ENCODE measurements at places on chromosomes 2 and 18.

DNA sequence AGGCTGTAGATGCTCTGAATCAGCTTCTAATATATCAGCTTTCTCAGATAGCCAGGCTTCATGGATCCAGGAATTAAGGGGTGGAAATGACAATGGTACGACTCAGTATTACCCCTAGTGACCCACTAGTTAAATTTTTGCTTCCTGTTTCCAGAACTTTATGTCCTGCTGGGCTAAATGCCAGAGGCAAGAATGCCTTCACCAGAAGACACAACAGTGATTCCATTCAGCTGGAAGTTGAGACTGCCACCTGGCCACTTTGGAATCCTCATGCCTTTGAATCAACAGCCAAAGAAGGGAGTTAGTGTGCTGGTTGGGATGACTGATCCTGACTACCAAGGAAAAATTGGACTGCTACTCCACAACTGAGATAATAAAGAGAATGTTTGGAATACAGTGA, 239.1 kb downstream of the ASXL3 start:
- DNase-seq = no peak

DNA sequence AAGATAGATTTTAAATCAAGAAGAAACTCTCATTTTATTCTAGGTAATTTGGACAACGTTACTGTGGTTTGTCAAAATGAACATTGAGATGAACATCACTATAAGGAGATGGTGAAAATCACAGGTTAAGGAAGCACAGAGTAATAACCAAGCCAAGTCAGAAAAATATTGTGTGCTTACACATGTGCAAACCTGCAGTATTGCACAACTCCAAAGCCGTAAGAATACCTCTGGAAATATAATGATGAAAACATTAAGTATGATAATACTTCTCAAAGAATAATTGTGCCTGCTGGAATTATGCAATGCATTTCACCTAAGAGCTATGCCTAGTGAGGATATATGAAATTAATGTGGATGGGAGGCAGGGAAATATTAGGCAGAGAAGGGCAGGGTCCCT, 21.1 kb upstream of the GALNT5 start:
- no peak for DNase-seq

DNA sequence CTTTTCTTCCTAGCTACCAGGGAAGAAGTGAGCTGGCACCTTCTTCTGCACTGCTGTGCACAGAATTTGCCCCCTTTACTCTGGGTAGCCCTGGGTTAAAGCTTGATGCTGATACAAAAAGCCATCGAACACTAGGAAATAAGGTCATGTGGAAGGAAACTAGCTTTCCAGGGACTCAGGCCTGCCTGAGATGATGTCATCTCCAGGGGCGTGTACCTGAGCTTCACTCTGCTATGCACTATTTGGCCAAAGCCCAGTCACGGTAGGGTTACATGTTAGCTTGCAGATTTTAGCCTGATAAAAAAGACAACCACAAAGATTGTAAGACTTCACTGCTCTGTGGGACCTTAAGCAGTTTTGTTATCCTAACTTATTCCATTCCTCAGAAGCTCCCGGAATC, 20.4 kb downstream of the EDAR start:
- no peak for DNase-seq

DNA sequence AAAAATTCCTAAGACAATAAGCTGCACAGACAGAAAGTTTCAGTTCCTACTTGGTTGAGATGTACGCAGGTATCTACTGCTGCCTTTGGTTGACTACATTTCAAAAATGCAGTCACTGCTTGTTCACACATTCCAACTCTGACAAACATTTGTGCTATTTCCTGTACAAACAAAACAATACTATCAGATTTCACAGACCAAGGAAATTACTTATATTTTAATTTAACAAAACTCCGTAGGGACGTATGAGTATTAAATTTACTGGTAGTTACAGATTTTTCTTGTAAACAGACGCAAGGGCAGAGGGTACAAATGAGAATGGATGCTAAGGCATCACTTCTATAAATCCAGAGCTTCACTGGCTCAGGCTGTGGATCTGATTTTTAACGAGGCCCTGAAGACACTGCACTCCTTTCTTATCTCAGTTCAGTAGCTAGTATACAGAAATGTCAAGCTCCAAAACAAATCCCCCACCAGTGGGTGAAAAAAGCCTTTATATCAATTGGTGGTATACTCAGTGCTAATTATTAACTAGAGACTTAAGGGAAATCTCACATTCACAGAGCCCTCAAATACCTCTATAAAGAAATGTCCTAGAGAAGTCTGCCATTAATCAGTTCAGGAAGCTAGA, 31.7 kb upstream of the TTC32 start:
- no peak for DNase-seq

DNA sequence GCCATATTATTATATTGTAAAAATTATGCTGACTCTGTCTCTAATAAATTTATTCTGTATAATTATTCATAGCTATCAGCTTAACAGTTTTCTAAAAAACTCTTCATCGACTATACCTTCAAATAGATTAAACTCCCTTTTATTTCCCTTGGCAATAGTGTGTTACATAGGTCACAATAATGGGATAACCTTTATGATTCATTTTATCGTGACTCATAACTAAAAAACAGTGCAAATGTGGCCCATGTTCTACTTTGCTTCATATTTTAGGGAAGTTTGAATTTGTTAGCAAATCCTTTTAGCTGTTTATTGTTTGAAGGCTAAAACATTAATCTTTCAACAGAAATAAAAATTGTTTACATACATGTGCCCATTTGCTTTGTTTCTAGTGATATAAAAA, 783.2 kb upstream of the CDH2 start:
- no peak for DNase-seq

DNA sequence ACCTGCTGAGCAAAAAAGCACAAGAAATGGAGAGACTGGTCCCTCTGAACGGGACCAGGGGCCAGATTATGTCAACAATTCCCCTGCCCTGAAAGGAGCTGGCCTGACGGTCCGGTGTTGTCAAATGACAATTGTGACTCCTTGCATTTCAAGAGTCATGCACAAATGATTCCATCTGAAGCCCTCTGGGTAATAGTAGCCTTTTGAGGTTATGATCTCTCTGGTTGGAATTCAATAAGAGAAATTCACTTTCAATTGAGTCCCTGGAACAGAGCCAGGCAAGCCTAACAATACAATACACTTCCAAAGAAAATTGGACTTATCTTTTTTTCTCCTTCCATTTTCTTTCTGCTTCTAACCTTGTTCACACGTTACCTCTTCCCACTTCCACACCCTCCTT, 116.9 kb downstream of the C1D start:
- DNase-seq = no peak

DNA sequence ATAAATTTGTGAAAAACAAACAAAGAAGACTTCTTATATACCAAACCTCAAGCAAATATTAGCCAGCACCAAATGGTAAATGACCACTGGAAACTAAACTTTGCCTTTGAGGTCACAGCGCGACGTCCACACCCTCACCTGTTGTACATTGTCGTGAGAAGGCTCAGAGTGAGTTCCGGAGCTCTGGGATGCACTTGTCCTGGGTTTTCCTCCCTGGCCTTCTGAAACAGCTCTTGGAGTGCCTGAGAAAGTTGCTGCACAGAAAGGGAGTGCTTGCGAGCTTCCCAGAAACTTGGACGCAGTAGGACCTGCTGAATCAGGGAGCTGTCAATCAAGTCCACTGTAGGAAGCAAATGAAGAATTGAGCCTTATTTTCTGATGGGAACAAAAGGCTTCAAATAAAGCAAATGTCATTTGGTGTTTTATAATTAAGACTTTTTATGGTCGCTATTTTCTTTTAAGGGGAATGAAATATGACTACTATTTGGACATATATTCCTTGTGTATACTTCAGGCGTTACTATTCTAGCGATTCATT, 11.0 kb downstream of the DYTN start:
- DNase-seq = no peak

GRCh38 chr2:234147335-234147861, 96.9 kb downstream of the SPP2 start:
- no peak for DNase-seq

- DNase-seq = no peak
These were observed 452.7 kb downstream of the TGIF1 start for GRCh38 chr18:3902676-3903075.

DNA sequence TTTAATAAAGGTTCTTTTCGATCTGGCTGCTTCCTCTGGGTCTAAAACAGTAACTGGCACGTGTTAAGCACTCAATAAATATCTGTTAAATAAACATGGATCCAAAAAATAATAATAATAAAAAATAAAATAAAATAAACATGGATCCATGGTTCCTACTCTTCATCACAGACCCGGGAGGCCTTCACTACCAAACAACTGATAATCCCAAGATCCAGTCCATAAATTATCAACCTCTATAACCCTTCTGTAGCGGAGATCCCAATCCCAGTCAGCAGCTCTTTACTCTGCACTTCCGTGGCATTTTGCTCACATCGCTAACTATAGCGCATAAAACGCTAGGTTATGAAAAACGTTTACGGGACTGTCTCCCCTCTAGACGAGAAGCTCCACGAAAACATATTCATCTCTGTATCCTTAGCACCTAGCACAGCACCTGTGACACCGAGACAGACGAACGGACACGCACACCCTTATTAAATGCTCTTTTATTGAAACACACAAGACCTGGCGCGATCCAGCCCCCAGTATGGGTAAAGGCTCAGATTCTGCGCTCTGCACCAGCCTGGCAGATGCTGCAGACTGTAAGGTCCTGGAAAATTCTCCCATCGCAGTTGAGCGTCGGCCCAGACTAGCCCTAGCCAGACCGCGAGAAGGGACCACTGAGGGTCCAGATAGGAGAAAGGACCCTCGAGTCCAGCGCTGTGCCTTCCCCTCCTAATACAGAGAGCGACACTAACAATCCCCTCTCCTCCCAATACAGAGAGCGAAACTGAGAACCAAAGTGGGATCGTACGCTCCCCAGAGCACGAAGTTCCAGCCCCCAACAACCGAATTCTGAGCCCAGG, 770 bp downstream of the NBAS start:
- DNase-seq = no peak

DNA sequence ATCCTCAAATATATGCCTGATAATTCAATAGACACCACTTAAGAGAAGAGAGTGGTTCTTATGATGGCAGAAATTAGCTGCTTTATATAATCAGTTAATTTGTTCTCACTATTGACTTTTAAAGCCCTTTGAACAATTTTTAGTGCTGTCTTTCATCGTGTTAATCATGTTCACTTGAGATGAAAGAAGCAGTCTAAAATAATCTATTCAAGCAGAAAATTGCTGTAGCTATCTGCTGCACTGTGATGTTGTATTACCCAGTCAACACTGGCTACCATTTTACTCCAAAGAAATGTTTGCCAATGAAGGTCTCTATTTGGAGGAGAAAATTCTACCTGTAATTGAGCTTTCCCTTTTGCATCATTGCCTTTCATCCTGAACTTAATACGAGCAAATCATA, 459.8 kb upstream of the FSIP2 start:
- no peak for DNase-seq

DNA sequence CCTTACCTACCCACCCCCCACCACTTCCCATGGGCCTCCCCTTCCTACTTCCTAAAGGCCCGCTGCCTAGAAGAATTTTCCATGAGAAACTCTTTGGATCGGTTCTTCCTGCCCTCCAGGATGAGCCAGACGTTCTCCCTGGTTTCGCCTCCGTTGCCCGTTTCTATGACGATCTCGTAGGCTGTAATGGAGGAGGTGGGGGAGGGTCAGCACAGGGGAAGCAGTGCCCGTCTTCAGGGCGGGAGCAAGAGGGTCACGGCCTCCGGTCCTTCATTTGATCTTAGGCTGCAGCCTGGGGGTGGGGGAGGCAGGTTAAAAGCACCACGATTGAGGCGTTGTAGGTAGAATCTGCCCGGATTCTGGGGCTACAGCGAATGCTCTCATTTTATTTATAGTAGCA, 172.0 kb downstream of the LOXHD1 start:
- no peak for DNase-seq

DNA sequence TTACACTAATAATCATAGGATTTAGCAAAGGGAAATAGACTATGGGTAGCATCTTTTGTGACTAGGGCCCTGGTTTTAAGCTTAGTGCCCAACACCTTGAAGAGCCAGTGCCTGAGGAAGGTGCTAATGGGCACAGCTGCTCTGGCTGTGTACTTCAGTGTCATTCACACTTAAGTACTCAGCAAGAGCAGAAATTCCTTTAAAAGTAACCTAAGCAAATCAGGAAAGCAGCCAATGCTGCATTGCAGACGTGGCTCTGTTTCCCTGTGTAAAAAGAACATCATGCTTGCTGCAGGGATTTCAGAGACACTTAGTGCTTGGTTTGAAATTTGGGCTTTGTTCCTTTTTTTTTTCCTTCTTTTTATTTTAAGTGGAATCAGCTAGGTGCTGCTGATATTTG, 505.4 kb downstream of the SUCLG1 start:
- no peak for DNase-seq

DNA sequence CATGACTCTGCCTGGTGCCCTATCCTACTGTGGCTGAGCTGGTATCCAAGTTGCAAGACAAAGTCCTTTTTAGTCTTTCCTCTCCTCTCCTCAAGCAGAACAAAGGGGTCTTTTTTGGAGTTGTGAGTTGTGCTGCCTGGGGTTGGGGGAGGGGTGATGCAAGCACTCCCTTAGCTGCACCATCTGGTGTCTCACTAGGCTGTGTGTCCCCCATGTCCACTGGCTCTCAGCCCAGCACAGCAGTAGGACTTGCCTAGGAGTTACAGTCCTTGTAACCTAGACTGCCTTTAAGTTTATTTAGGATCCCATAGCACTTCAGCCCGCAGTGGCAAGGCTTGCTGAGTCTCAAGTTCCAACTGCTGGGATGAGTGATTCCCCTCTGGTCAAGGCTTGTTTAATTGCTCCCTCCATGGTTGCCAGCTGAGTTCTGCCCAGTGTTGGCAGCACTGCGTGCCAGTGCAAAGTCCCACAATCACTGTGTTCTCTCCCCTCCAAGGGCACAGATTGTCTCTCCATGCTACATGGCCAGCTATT, 13.2 kb upstream of the ILKAP start:
- no peak for DNase-seq

All from NCI-H1048 (cell line).